Bronchial epithelial cell (primary cell): ENCODE measurements at places on chromosomes 16 and 17. TPM values are rescaled to one million over a fixed set of nuclear protein-coding genes. Genes with fewer than 3 reads are reported as not detected.

DNA sequence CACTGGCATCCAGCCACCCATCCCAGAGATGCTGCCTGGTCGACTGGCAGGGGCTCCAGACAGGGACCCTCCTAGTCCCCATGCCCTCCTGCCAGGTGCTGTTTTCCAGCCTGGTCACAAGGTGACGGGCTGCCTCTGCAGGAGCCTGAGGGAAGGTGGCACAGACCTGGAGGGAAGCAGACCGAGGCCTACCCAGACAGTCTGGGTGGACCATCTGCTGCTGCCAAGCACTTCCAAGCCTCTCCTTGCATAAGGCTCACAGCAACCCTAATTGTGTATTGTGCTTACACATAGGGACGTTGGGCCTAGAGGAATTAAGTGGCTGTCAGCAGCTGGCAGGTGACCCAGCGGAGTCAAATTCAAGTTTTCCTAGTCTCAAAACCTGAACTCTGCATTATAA is 90.1 kb upstream of the KCNJ18 start:
- DNase-seq = no peak

The KRTAP3-1 gene
- total RNA-seq = not detected in 2 replicates

The NPIPB4 gene
- total RNA-seq = 22.9 and 27.1 TPM in 2 replicates

DNA sequence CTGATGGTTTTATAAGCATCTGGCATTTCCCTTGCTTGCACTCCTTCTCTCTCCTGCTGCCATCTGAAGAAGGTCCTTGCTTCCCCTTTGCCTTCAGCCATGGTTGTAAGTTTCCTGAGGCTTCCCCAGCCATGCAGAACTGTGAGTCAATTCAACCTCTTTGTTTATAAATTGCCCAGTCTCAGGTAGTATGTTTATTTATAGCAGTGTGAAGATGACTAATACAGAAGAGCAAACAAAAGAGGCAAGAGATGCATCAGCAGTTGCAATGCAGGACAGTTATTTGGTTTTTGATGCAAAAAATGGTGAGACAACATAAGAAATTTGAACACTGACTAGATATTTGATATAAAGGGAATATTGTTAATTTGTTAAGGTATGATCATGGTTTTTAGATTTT is 16.8 kb downstream of the TMEM100 start:
- DNase-seq = peak; percentile 88

The ADAM11 gene
- 0.13 and 0.53 TPM in 2 replicates for total RNA-seq

- no peak for DNase-seq
These were observed 2.3 kb downstream of the MYO15B start for GRCh38 chr17:75589919-75590303.

DNA sequence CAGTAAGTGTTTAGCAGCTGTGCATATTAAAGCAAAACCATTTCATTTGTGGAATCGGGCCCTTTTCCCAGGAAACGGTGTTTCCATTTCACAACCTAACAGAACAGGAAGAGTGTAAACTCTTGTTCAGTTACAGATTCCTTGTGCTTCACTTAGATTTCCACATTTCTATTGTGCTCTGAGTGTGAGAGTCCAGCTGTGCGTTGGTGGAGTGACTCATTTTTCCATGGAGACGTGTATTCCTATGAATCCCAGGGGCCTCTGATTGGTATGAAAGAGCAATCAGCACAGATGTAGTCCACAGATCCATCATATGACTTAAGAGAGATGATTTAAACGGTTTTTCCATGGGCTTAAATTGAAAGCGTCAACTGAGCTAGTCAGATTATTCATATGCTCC is 13.3 kb upstream of the CAVIN1 start:
- peak; percentile 93 for DNase-seq

The GDPD1 gene
- total RNA-seq = 1.6 and 2.6 TPM in 2 replicates

GRCh38 chr17:77772461-77772897 is 186.0 kb upstream of the TNRC6C start:
- DNase-seq = no peak

The C17orf78 gene
- total RNA-seq = not detected in 2 replicates

DNA sequence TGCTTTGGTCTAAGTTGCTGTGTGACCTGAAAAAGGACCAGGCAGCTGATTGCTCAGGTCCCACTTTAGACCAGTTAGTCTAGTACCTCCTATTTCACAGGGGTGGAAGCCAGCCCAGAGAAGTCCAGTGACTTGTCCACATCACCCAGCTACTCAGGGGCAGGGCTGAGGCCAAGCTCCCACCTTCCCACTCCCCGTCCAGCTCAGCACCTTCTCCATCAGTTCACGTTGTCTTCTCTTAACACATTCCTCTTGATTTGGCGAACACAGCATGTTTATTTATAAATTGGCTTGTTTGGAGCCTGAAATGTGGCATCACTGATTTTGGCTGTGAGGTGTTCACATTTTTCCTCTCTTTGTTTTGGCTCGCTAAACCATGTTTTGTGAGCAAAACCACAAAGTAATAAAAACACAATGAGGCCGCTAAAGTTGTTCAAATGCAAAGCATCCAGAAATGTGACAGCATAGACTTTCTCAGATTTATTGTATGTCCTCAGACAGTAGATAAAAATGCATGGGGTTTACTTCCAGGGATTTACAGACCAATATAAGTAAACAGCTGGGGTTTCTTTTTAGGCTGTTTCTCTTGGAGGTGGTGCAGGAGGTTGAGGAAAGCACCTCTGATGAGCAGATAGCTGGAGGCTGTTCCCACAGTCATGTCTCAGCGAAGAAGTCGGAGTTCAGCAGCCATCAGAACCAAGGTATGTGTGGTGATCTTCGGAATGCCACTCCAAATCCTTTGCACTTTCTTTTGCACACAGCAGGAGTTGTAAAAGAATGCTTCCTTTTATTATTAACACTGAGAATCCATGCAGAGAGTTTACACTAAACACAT is 88.4 kb downstream of the PLXDC1 start:
- DNase-seq = peak; percentile 38

- no peak for DNase-seq
These were observed 23.6 kb downstream of the SCPEP1 start for GRCh38 chr17:57001541-57001940.

DNA sequence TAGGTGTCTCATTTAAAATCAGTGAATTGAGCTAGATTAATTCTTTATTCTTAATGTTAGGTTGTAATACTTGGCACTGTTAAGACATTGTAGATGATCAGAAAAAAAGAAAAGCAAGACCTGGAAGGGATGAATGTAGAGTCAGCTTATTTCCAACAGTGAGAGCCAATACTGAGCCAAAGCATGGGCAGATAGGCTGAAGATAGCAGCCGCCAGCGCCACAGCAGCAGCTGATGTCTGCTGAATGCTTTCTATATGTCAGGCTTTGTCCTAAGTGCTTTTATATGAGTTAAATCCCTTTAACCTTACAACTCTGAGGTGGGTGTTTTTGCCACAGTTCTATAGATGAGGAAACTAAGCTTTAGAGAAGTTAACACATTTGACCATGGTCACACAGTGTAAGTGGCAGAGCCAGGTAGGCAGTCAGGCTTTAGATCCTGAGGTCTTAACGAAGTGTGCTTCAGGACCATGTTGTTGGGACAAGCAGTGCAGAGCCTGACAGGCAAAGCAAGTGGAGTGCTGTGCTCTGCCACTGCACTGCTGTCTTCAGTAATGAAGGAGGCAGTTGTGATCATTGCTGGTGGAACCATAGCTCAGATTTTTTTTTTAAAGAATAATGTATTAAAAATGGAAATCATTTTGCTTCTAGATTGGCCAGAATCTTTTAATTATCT is 25.9 kb downstream of the TNRC6A start:
- DNase-seq = no peak

- no peak for DNase-seq
These were observed 75.4 kb downstream of the HLF start for GRCh38 chr17:55340176-55340575.

The CCL22 gene
- total RNA-seq = under 0.01 TPM in 1 of 2 replicates, not detected in the other

The PYDC1 gene
- total RNA-seq = not detected in 2 replicates

- peak; percentile 40 for DNase-seq
These were observed 25.1 kb downstream of the MINK1 start for GRCh38 chr17:4858068-4858881.

DNA sequence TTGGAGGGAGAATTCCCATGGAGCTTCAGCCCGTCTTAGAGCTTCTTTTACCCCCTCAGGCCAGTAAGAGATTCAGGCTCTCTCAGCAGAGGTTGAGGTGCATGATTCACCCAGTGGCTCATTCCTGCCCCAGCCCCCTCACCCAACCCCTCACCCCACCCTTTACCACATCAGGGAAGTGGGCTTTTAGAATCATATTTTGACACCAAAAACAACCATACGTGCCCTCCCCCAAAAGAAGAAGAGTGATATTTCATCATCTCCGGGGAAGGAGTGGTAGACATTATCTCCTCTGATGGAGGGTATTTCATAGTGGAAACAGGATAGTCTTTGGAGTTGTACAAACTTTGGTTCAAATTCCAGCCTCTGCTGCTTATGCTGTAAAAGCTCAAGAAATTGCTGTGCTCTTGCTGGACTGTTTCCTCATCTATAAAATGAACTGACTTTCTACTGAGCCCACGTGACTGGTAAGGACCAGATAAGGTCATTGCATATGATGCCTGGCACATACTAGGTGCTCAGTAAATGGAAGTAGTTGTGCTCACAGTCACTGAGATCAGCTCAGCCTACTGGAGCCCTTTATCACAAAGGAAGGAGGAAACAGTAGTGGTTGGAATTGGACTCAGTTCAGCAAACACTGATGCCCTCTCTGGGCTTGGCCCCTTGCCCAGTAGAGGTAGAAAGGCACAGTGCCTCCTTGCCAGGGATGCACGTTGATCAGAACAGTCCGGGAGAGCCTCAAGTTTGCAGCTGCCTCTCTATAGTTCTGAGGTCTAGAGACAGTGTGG is 18.3 kb upstream of the CCL5 start:
- peak; percentile 15 for DNase-seq

GRCh38 chr16:11495066-11495407 is 91.7 kb downstream of the LITAF start:
- no peak for DNase-seq

DNA sequence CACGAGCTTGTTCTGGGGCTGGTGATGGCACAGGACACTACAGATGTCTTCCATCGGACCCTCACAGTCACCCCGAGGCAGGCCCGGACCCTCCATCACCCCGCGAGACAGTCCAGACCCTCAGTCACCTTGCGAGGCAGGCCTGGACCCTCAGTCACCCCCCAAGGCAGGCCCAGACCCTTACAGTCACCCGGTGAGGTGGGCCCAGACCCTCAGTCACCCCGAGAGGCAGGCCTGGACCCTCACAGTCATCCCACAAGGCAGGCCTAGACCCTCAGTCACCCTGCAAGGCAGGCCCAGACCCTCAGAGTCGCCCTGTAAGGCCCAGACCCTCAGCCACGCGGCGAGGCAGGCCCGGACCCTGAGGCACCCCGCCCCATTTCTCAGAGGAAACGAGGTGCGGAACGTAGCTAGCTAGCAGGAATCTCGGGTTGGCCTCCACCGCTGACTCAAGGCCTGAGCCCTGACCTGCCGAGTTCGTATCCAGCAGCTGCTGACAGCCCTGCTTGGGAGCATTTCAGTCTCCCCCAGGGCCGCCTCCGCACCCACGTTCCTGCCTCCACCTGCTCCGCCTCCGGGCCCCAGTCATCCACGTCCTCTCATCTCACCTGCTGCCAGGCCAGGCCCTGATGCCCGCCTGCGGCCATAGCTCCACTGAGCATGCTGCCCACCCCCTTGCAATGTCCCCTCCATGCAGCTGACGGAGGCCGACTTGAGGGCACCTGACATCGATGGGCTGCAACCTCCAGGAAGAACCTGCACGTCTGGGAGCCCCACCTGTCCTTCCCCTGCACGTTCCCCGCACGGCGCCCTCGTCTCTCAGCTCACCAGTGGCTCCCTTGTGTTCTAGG is 28.7 kb downstream of the RPH3AL start:
- no peak for DNase-seq

- peak; percentile 82 for DNase-seq
These were observed 8.1 kb upstream of the EFCAB13 start for GRCh38 chr17:47315451-47316266.

DNA sequence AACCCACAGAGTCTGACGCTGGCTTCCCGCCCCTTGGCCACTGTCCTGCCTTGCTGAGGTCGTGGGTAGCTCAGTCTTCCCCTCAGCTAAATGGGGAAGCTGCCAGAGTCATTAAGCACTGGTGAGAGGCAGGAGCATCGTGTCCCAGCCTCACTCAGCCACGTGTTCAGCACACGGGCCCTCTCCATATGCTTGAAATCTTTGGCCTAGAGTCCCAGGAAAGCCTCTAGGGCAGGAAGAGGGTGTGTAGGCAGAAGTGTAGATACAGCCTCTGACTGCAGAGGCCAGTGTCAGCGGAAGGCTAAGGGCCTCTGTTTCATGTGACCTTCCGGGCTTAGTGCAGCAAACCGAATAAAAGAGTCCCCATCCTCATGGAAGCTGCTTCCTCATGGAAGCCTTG is 4.1 kb downstream of the DHODH start:
- DNase-seq = no peak

- DNase-seq = no peak
These were observed 34.0 kb upstream of the PIRT start for GRCh38 chr17:10871914-10872313.

GRCh38 chr17:27353461-27354050 is 59.6 kb downstream of the WSB1 start:
- DNase-seq = peak; percentile 76

GRCh38 chr17:9050801-9051401 is 29.6 kb downstream of the NTN1 start:
- peak; percentile 79 for DNase-seq
